ENCODE measurements at places on chromosomes 11 and 22. TPM values are rescaled to one million over a fixed set of nuclear protein-coding genes. Genes with fewer than 3 reads are reported as not detected.

Gene GGTLC3
- not detected for total RNA-seq

Gene LRFN4
- total RNA-seq = 14.0 TPM

Gene PLEKHA7
- 56.7 TPM for total RNA-seq

Gene ALX4
- total RNA-seq = under 0.01 TPM

Gene MCM5
- total RNA-seq = 25.3 TPM

Gene PTPN5
- 11.8 TPM for total RNA-seq

Gene OR8K3
- total RNA-seq = not detected

Gene TPBGL
- 1.1 TPM for total RNA-seq

Gene P2RY6
- 3.3 TPM for total RNA-seq

Gene CDHR5
- not detected for total RNA-seq

Gene FGF4
- 4.2 TPM for total RNA-seq

Gene BARX2
- not detected for total RNA-seq

Gene RPL27A
- 945 TPM for total RNA-seq

Gene CCDC81
- 3.3 TPM for total RNA-seq

Gene OR8A1
- not detected for total RNA-seq

Gene PHF21B
- total RNA-seq = 4.2 TPM

Gene KDM4D
- 4.8 TPM for total RNA-seq

Gene FXYD2
- total RNA-seq = 0.39 TPM

Gene FGF19
- total RNA-seq = not detected

Gene EXPH5
- 3.9 TPM for total RNA-seq

Gene SMDT1
- total RNA-seq = 23.7 TPM

Gene PLCB3
- 44.4 TPM for total RNA-seq

Gene SLN
- not detected for total RNA-seq

Gene NEAT1
- 439 TPM for total RNA-seq

Gene ESAM
- total RNA-seq = 40.6 TPM

Gene E2F8
- not detected for total RNA-seq

Gene OSBP2
- 1.6 TPM for total RNA-seq

Gene SNAP29
- 20.1 TPM for total RNA-seq

Gene SLC5A12
- total RNA-seq = 0.63 TPM

Gene VWCE
- total RNA-seq = 4.2 TPM

Gene HTATIP2
- total RNA-seq = 24.6 TPM

Gene NEFH
- total RNA-seq = not detected

Gene TMEM191C
- total RNA-seq = 5.4 TPM

Gene AP2A2
- 92.7 TPM for total RNA-seq

Gene CSNK2A3
- 0.90 TPM for total RNA-seq

Gene GSTT2B
- 17.8 TPM for total RNA-seq

Gene OR51B5
- 2.9 TPM for total RNA-seq

Gene RIBC2
- total RNA-seq = not detected

Gene SELENOM
- total RNA-seq = 591 TPM

Gene TBX1
- total RNA-seq = 0.42 TPM

Gene LIPT2
- total RNA-seq = 8.3 TPM

Gene NLRP14
- 0.30 TPM for total RNA-seq

Gene PHLDB1
- 337 TPM for total RNA-seq

Gene UPK3A
- total RNA-seq = not detected

Gene LMO2
- total RNA-seq = 13.8 TPM

Gene SUSD2
- total RNA-seq = 9.6 TPM

Gene BLID
- total RNA-seq = 5.7 TPM

Gene CYB5R2
- 104 TPM for total RNA-seq

Gene PATE2
- total RNA-seq = not detected

Gene MCHR1
- total RNA-seq = not detected
